ENCODE measurements at places on chromosomes 6 and 20.

DNA sequence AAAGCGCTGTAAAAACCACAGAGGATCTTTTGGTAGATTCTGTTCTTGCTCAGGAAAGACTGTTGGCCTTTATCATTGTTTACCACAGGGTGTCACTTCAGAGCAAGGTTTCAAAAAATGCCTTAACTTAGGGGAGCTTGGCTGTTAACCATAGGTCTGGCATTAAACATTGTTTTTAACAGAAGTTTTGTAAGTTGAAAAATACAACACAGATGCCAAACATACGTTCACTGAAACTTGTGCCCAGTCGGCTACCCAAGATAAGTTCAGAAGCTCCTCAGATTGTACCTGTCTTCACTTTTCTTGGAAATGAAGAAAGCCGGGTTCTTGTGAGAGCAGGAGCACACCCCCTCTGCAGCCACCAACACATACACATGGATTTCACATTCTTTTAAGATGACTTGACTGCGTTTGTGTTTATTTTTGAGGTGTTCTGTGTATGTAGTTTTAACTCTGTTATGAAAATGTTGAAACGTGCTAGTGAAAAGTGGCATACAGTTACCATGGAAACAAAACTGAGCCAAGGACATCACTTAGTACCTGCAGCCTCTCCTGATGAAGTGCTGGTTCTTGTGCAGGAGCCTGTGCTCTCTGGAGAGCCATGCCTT is 64.9 kb downstream of the SYCP2L start:
- DNase-seq: no peak

- no peak for DNase-seq
Observed at GRCh38 chr6:16731478-16732051, 29.7 kb downstream of the ATXN1 start.

GRCh38 chr6:161011492-161012480 is 20.2 kb downstream of the MAP3K4 start:
- no peak for DNase-seq

DNA sequence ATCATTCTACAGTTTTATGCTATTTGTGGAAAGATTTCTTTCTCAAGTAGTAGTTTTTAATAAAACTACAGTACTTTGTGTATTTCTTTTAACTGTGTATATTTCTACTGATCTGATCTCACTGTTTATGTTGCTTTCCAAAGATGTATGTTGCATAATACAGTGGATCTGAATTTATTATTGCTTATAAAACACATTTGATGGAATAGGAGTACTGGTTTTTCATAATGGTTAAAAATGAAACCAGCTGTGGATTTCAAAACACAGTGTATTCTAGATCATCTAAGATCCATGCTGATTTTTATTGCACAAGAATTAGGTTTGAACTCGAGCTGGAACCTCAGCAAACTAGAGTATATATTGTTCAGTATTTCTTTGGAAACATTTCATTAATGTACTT is 8.0 kb downstream of the NKX2-4 start:
- DNase-seq: no peak

- no peak for DNase-seq
Observed at GRCh38 chr20:694496-694895, 18.9 kb upstream of the SCRT2 start.

DNA sequence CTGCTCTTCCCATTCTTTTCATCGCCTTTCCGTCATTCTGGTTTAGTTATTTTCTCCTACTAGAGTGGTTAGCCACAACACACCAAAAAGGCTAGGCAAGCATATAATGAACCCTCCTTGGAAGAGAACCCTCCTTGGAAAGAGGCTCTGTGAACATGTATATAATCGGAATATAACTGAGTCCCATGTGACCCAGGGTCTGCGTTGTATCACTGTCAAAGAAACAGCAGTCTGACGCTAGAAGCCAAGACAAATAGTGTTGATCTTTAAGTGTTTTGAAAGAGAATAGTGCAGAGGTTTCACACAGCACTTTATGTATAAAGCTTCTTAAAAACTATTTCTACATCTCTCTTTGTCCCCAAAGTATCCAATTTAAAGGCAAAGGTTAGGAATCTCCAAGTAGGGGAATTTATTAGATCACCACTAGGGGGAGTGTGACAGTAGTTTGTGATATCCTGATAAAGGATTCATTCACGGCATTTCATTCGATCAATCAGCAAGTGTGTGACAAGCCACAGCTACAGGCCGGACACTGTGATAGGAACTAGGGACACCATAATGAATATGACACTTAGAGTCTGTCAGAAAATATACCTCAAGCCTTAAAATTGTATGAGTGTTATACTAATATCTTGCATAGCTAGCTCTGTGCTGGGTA is 395.3 kb downstream of the CD109 start:
- DNase-seq: no peak

GRCh38 chr20:24469116-24469893 is at the start of gene SYNDIG1:
TSS of gene SYNDIG1 (plus strand) at chr20:24469629. CDS start at chr20:24543098, 73,469 bp downstream.
- DNase-seq: no peak

DNA sequence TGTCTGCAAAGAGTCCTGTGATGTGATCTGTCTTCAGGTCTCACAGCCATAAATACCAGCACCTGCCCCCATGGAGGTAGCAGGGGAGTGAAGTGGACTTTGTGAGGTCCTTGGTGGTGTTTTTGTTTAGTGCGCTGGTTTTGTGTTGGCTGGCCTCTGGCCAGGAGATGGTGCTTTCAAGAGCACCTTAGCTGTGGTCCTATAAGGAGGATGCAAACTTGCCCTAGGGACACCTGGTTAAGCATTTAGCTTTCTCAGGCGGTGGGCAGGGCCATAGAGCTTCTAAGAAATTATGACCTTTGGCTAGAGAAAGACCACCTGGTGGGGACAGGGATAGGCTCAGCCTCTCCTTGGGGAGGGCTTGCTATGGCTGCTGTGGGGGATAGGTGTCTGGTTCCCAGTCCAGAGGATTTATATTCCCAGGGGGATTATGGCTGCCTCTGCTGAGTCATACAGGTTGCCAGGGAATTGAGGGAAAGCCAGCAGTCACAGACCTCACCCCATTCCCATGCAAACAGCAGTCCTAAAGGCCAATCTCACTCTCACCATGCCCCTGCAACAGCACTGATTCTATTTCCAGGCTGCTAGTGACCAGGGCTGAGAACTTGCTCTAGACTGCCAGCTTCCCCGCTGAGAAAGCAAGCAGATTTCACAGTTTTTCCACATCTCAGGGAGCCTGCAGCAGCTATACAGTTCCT is 259.3 kb downstream of the TFAP2B start:
- DNase-seq: no peak

GRCh38 chr20:51199920-51200319 is 177.0 kb upstream of the KCNG1 start:
- no peak for DNase-seq

- DNase-seq: no peak
Observed at GRCh38 chr6:130959951-130960350, 103.1 kb downstream of the EPB41L2 start.

DNA sequence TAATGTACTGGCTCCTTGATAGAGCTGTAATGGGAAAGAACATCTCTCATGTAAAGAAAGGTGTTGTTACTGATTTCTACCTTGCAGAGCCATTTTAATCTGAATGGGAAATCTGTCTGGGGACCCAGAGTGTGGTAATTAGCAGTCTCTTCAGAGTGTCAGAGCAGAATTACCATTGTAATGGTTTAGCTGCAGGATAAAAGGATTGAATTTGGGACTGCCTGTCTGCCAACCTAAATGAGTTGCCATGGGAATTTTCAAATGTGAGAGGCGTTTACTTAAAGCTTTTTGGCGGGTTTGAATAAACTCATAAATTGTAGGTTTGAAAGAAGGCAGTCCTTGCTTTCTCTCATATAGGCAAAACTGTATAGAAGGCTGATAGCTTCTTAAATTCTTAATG is 128.8 kb downstream of the QKI start:
- no peak for DNase-seq

- DNase-seq: no peak
Observed at GRCh38 chr6:80502871-80503270, 396.4 kb downstream of the BCKDHB start.

DNA sequence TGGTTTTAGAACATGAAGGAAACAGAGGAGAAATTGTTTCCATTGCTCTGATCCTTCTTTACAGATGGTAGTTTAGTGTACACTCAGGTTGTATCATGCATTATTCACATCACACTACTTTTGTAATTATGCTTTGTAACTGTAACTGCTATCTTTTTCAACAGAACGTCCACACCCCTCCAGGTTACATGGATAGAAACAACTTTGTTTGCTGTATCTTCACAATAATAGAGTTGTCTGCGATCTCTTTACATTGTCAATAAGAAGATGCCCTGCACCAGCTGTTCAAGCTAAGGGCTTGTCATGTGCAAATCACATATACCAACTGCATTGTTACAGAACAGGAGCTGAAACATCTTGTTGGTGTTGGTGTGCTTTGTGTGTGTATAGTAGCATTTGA is 67.9 kb upstream of the MAP7 start:
- DNase-seq: no peak

DNA sequence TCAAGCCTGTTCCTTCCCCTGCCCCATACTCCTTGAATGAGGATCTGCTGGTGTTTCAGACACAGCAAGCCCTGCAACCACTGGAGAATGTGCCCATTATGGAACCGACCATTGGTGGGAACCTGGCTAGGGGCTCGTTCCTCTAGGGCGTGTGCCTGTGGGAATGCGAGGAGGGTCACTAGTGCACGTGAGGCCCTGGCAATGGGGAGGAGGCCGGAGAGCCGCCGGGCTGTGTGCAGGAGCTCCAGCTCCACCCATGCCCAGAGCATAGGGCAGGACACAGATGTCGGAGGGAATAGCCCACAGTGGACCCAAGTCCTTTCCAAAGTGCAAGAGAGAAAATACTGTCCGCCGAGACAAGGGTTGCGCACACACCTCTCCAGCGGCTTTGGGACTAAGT is 99.3 kb downstream of the ERMARD start:
- DNase-seq: no peak

DNA sequence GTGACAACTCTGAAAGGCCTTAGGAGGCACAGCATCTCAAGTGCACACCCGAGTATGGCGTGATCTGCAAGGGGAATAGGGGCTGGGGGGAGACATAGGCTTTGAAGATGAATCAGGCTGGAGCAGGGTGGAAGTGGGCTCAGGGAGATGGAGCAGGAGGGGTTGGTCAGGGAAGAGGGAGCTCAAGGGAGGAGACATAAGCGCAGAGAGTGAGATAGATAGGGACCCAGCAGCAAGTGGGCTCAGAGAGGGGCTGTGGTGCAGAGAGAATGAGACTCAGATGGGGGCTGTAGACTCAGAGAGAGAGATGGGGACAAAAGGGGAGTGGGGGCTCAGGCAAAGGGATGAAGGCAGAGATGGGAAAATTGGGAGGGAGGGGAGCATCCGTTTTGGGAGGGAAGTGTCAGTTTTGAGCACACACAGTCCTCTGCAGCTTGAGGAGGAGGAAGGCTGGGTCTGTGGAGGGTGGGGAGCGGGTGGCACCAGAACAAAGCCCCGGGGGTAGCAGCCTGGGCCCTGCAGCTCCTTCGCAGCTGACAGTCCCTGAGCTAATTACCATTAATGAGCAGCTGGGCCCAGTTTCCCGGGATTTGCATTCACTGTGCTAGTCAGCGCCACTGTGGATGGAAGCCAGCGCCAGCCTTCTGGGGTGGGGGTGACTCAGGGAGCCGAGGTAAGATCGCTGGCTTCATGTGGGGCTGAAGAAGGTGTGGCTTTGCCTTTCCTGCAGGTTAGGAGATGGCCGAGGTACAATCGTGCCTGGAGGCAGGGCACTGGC is 18.7 kb downstream of the SRXN1 start:
- DNase-seq: peak; percentile 75

- no peak for DNase-seq
Observed at GRCh38 chr6:15689586-15690482, 27.0 kb upstream of the DTNBP1 start.

- DNase-seq: no peak
Observed at GRCh38 chr6:74409447-74409846, 713.4 kb downstream of the CD109 start.

GRCh38 chr6:20365456-20365855 is 36.2 kb upstream of the E2F3 start:
- DNase-seq: no peak
